ENCODE measurements at places on chromosomes 6 and 20. TPM values are rescaled to one million over a fixed set of nuclear protein-coding genes. Genes with fewer than 3 reads are reported as not detected.

KCNS1 gene
- total RNA-seq, result not detected

PLEKHG1 gene
- total RNA-seq, result 0.65 TPM

LEMD2 gene
- total RNA-seq, result 68.5 TPM

RSPO3 gene
- not detected for total RNA-seq

NEURL2 gene
- total RNA-seq, result 1.2 TPM

KIAA1755 gene
- total RNA-seq, result not detected

MRAP2 gene
- total RNA-seq, result not detected

HLA-DQA2 gene
- not detected for total RNA-seq

BLCAP gene
- total RNA-seq, result 94.7 TPM

GPR6 gene
- total RNA-seq, result not detected

OR2B2 gene
- not detected for total RNA-seq

BNIP5 gene
- total RNA-seq, result not detected

PCK1 gene
- total RNA-seq, result not detected

MAPK14 gene
- 81.0 TPM for total RNA-seq

SLC44A4 gene
- not detected for total RNA-seq

PTPRT gene
- total RNA-seq, result not detected

ZBTB9 gene
- 9.9 TPM for total RNA-seq

PHACTR1 gene
- total RNA-seq, result 0.43 TPM

NNAT gene
- not detected for total RNA-seq

GNAS-AS1 gene
- total RNA-seq, result 1.7 TPM

BACH2 gene
- total RNA-seq, result 133 TPM

TNNC2 gene
- total RNA-seq, result 0.59 TPM

BLOC1S5 gene
- total RNA-seq, result 9.6 TPM

RPRD1B gene
- 39.7 TPM for total RNA-seq

BPI gene
- total RNA-seq, result not detected

SEL1L2 gene
- not detected for total RNA-seq

TFB1M gene
- 20.5 TPM for total RNA-seq

SALL4 gene
- total RNA-seq, result not detected

TSPO2 gene
- total RNA-seq, result not detected
